ENCODE measurements at places on chromosomes 11 and 22.

GRCh38 chr11:64713016-64713707 lies 9.8 kb downstream of the NRXN2 start:
- DNase-seq: no peak

DNA sequence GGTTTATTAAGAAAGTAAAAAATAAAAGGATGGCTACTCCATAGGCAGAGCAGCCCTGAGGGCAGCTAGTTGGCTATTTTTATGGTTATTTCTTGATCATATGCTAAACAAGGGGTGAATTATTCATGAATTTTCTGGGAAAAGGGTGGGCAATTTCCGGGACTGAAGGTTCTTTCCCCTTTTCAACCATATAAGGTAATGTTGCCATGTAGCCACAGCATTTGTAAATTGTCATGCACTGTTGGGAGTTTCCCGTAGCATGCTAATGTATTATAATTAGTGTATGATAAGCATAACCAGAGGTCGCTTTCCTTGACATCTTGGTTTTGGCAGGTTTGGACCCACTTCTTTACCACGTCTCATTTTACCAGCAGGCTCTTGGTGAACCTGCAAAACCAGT lies 610.4 kb upstream of the B3GAT1 start:
- DNase-seq: no peak

DNA sequence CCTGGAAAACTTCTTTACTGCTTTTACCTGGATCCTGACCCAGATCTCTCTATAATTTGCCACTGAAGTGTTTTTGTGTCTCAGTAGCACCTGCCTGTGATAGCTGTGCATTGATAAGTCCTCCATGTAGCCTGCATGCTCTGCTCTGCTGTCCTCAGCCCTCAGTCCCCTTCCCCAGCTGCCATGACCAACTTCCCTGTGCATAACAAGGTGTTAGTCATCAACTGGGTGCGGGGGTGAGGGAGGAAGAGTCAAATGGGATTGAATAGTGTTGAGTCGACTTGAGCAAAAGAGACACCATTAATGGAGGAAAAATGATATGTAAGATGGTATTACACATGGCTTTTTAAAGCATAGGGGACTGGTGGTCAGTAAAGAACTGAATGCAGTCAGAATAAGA lies 92.2 kb upstream of the PLET1 start:
- peak; percentile 21 for DNase-seq

DNA sequence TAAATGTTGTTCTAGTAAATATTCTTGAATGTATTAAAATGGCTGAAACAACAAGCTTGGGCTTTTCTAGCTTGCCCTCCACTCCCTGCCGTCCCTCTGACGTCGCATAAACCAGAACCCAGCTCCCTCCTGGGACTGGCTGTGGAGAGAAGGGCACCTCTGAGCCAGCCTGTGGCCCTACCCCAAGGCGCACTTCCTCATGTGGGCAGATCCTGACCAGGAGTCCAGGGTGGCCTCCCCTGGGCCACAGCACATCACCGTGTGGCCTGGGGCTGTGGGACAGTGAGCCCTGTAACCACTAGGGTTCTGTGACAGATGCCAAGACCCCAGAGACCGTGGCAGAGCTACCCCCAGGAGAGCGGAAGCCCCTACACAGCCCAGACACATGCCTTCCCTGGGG lies 10.2 kb upstream of the ADORA2A start:
- DNase-seq: no peak

GRCh38 chr11:65491163-65491465 lies 7.7 kb upstream of the MALAT1 start:
- no peak for DNase-seq

GRCh38 chr11:13313005-13313819 lies 35.6 kb downstream of the BMAL1 start:
- no peak for DNase-seq

All from OCI-M1 (cell line).